ENCODE measurements at places on chromosomes 4 and X.
A peak's percentile ranks its signal among the peaks of the same experiment; 100 is the strongest.

DNA sequence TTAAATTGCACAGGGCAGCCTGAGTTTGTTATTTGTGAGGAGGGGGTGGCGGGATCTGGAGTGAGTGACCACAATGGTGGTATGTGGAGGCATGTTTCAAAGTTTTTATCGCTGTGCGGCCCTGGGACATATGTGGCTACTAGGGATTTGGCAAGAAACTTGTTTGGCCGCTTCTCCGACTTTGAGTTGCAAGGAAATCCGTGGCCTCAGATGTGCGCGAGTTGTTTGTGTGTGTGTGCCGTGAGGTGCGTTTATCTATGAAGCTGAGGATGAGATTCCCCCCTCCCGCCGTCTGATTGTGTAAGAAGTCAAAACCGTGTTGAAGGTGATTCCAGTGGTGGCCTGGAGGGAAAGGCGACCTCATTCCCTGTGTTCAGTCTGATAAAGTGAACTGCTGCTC lies 1.4 kb downstream of the JADE3 start:
- DNase-seq, result no peak

- no peak for DNase-seq
These were observed 289.7 kb upstream of the TRAM1L1 start for GRCh38 chr4:117375101-117375500.

DNA sequence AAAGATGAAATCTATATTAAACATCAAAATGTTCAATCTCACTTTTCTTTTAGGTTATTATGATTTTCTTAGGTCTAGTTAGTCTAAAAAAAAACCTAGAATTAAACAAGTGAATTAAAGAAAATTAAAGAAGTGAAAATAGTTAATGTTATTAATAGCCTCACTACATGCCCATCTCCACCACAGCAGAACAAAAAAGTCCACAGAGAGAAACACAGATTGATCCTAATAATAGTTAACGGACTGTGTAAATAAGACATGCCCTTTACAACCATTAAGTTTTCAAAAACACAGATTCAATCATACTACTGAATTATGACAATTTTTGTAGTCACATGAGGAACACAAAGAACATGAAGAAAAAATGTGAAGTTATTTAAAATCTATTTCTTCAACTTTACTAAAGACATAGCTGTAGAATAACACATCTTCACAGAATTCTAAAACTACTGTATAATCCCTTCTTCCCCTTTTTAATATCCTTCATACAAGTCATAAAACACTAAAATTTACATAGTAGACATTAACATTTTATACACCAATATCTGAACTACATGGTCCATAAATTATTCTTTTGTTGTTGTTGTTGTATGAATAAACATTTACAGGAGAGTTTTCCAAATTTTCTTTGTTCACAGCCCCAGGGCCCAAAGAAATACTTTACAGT lies 15.3 kb downstream of the HELQ start:
- no peak for DNase-seq

GRCh38 chr4:174474457-174475075 lies 47.7 kb downstream of the HPGD start:
- no peak for DNase-seq

GRCh38 chr4:151678048-151678872 lies 82.5 kb downstream of the GATB start:
- no peak for DNase-seq

- DNase-seq, result no peak
These were observed 187.2 kb upstream of the SPRY1 start for GRCh38 chr4:123209436-123209835.

DNA sequence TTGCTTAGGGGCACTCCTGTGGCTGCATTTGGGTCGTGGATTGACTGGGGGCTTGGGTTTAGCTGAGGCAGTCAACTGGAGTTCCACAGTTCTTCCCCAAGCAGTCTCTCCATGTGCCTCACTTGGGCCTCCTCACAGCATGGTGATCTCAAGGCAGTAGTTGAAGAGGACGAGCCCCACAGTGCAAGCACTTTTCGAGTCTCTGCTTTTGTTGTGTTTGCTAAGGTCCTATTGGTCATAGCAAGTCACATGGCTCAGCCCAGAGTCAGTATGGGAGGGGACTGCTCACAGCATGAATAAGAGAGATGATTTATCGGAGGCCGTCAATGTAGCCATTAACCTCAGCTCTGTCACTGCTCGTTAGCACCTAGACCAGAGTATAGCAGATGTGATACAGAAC lies 29.7 kb downstream of the BMX start:
- no peak for DNase-seq

GRCh38 chr4:26867914-26868684 lies 7.5 kb downstream of the STIM2 start:
- no peak for DNase-seq

GRCh38 chr4:42197341-42197740 lies 44.9 kb upstream of the BEND4 start:
- DNase-seq, result no peak

DNA sequence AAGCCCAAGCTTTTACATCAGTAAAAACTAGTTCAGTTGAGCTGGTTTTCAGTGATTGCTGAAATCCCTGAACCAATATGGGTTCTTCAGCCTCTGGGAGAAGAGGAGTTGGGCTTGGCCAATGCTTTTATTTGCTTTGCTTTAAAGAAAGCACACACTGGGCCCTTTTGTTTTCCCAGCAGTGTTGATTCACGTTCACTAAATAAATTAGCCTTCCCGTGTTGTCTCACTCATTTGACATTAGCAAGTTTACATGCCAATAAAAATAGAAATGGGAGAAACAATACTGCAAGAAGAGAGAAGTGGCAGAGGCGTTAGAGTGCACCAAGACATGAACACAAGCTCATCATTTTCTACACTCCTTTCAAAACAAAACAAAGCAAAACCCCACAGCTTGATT lies 136.2 kb downstream of the SHROOM3 start:
- DNase-seq, result peak; percentile 34

DNA sequence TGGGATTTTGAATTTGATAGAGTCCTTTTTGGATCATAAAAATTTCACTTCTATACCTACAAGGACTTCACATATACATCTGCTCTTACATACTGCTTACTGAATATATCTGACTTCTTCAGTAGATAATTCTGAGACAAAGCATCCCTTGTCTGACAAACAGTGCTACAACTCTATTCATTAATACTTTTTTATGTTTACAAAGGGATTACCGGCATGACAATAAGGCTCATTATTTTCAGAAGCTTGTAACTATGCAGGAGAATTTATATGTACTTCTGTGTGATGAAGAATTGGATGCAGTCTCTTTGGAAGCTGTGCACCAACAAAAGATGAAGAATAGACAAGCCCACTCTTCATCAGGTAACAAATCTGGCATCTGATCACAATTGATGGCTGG lies 1070.3 kb downstream of the STIM2 start:
- no peak for DNase-seq

GRCh38 chr4:73850261-73850970 lies 2.7 kb upstream of the PF4V1 start:
- DNase-seq, result no peak

- no peak for DNase-seq
These were observed 2.7 kb upstream of the XKRX start for GRCh38 chrX:100931218-100931924.

GRCh38 chr4:7434141-7434765 lies 477 bp downstream of the PSAPL1 start:
- no peak for DNase-seq

GRCh38 chr4:121706595-121707021 lies 9.8 kb upstream of the ANXA5 start:
- no peak for DNase-seq

GRCh38 chr4:102454268-102454667 lies 46.9 kb upstream of the NFKB1 start:
- DNase-seq, result no peak

- DNase-seq, result no peak
These were observed 11.7 kb downstream of the MAGED2 start for GRCh38 chrX:54819201-54819600.

GRCh38 chr4:665381-665750 lies 8.7 kb downstream of the ATP5ME start:
- DNase-seq, result no peak

DNA sequence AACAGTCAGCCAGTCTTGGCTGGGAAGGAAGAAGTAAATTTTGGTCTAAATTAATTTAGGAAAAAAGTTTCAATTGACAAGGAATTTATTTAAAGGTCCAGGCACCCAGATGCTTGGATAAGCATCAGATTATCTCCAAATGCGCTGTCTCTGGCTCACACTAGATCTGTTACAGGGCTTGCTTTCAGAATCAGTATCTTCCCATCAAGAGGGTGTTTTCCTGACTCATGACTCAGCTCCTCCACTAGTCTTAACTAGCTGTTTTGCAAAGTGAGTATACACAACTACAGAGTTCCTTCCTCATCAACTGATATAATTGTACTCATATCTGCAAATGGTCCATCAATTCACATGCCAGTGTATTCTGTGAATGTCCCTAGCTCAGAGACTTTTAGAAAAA lies 482.1 kb upstream of the CPEB2 start:
- no peak for DNase-seq

GRCh38 chr4:87529187-87529586 lies at the start of gene SPARCL1:
Gene SPARCL1 (minus strand): TSS chr4:87529376. CDS start chr4:87499574, 29,802 bp downstream.
- no peak for DNase-seq

- no peak for DNase-seq
These were observed 196.5 kb upstream of the VEGFC start for GRCh38 chr4:176989186-176989585.

DNA sequence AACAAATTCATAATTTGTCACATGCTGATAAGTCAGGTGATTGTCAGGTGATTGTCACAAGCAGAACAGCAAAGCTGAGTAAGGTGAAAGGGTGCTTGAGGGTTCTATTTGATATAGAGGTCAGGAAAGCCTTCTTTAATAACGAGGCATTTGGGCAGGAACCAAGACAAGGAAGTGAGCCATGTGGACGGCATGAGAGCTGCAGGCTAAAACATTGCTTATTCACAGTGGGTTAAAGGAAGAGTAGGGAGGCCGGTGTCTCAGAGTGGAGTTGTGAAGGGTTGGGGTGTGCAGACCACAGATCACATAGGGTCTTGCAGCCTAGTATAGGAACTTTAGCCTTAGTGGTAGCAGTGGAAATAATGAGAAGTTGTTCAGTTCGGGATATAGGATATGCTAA lies 31.3 kb upstream of the CYP2U1 start:
- DNase-seq, result no peak

DNA sequence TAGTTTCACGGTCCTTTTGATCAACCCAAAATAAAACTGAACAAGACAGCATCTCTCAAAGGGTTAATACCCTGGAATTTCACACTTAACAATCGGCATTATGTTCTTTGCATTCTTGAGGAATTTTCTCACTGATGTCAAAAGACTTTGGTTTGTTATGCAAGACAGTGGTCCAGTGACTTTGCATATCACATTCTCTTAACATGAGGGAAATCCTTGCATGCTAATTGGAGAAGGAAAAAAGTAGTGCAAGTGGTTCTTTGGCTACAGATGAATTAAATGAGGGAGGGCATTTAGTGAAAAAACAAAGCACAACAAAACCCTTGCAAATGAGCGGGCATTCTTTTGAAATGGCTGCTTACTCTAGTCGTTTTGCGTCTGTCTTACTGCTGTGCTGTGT lies 105.1 kb upstream of the LIMCH1 start:
- no peak for DNase-seq

- DNase-seq, result no peak
These were observed 44.7 kb upstream of the MED14 start for GRCh38 chrX:40780082-40780481.

DNA sequence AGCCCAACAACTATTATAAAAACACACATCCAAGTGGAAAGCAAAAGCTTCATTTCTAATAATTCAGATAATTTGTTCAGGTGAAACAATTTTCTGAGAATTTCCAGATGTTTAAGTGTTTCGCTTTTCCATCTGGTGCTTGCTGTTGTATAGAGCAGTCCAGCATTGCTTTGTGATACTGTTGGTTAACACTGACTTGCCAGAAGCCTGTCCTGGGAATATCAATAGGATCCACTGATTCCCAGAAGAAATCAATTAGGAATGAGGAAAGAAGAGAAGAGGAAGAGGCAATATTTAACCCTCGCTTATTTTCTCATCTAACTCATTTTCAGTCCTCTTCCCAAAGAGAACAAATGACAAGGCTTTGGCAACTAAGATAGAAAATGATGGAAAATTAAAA lies 94.9 kb upstream of the DDIT4L start:
- DNase-seq, result no peak

DNA sequence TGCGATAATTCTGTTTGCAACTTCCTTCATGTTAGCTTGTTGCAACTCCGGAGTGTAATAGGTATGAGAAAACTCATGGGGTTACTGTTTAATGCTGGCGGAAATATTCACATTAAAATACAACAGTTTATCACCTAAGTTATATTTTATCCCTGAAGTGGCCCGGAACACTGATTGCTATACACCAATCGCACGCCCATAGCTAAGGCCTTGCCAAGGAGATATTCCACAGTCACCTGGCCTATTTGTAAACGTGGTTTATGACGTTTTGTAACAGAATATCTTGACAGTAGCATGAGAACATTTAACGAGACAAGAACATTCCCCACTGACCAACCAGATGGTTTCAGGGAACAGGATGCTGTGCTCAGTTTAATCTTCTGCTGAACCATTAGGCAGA lies 23.2 kb upstream of the FAM90A26 start:
- DNase-seq, result no peak

- no peak for DNase-seq
These were observed 222.4 kb downstream of the APBB2 start for GRCh38 chr4:40991908-40992307.

- DNase-seq, result no peak
These were observed 78.7 kb downstream of the LNX1 start for GRCh38 chr4:53512608-53513007.

DNA sequence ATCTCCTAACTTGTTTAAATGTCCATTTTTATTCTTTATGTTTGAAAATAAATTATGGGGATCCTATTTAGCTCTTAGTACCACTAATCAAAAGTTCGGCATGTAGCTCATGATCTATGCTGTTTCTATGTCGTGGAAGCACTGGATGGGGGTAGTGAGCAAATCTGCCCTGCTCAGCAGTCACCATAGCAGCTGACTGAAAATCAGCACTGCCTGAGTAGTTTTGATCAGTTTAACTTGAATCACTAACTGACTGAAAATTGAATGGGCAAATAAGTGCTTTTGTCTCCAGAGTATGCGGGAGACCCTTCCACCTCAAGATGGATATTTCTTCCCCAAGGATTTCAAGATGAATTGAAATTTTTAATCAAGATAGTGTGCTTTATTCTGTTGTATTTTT lies 27.6 kb downstream of the NUDT6 start:
- DNase-seq, result no peak

- no peak for DNase-seq
These were observed 147.4 kb downstream of the LDB2 start for GRCh38 chr4:16750882-16751642.

All from brain pericyte (primary cell).